NCI-H1694 treated with DMSO at 0.1 percent for 48 hours (cell line): ENCODE measurements at places on chromosomes 1 and 21.

GRCh38 chr1:15605398-15606383 lies 11.6 kb upstream of the DDI2 start:
- no peak for DNase-seq

GRCh38 chr1:108063703-108064102 lies 98.7 kb upstream of the VAV3 start:
- no peak for DNase-seq

- DNase-seq = no peak
Observed at GRCh38 chr1:55280731-55281130, 65.6 kb upstream of the USP24 start.

GRCh38 chr21:30620080-30620479 lies 347 bp upstream of the KRTAP20-4 start:
- no peak for DNase-seq

- DNase-seq = no peak
Observed at GRCh38 chr1:169590932-169591331, 4.7 kb upstream of the F5 start.

- no peak for DNase-seq
Observed at GRCh38 chr21:34343838-34344381, 19.9 kb upstream of the KCNE2 start.

DNA sequence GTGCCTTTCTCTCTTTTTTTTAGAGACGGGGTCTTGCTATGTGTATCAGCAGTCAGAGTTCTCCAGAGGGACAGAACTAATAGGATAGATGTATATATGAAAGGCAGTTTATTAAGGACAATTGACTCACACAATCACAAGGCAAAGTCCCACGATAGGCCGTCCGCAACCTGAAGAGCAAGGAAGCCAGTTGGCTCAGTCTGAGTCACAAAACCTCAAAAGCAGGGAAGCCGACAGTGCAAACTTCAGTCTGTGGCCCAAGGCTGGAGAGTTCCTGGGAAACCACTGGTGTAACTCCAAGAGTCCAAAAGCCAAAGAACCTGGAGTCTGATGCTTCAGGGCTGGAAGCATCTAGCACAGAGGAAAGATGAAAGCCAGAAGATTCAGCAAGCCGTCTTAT lies 16.3 kb upstream of the H3-3A start:
- no peak for DNase-seq

DNA sequence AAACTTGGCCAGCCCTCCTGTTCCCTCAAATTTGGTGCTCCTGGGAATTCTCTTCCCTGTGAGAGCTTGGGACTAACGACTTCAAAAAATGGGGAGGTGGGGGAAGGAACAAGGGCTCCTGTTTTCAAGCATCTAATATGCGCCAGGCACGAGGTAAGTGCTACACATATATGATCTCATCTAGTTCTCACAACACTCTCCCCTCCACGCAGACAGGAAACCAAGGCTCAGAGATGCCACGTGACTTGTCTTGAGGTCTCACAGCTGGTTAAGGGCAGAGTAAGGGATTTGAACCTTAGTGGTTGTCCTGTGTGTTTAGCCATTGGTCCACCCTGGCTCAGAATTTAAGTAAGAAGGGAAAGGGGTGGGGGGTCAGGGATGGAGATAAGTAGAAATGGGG lies 125.9 kb downstream of the DMRTB1 start:
- no peak for DNase-seq

DNA sequence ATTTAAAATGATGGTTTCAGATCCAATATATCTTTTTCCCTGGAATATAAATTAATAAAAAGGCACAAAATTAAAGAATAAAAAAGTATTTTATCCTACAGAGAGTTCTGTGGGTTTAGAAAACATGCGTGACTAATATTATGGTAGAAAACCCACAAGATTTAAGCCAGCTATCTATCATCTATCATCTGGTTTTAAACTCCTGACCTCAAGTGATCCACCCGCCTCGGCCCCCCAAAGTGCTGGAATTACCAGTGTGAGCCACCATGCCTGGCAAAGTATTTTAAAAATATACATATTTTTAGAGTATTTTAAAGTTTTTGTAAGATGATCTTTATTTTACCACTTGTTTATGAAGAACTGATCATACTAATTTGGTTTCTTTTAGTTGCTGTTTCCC lies 79.5 kb downstream of the NRIP1 start:
- DNase-seq = no peak

GRCh38 chr1:245129319-245130240 lies 25.2 kb upstream of the KIF26B start:
- DNase-seq = no peak

DNA sequence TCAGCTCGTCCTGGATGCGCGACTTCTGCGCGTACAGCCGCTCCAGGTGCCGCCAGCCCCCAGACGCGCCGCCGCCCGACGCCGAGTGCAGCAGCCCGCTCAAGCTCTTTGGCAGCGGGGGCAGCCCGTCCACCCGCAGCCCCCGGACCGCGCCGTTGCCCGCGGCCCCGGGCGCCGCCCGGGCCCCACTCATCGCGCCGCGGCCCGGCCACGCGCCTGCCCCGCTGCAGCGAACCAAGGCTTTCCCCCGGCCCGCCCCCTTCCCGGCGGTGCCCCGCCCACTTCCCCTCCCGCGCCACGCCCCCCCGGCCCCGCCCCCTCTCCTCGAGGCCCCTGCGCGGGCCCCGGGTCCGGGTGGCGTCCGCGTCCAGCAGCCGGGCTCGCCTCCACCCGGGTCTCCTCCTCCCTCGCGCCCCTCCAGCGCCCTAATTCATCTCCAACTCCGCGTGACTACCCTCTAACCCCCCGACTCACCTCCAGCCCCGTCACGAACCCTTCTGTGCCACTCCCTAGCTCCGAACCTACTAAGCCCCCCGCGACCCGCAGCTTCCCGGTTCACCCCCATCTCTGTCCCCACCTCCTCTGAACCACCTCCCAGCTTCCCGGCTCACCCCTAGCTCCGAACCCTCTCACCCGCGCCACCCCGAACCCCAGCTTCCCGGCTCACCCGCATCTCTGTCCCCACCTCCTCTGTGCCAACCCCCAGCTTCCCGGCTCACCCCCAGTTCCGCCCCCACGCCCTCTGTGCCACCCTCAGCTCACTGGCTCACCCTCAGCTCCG lies at the start of gene FAM89A:
TSS of gene FAM89A (minus strand) at position 236 of the 781 bp plus-strand sequence. CDS start at position 193, 43 bp downstream.
- no peak for DNase-seq
